ENCODE measurements at places on chromosomes 11 and 22. TPM values are rescaled to one million over a fixed set of nuclear protein-coding genes. Genes with fewer than 3 reads are reported as not detected.

- DNase-seq, result no peak
Observed at GRCh38 chr11:69312453-69313404, 18.8 kb downstream of the MYEOV start.

- DNase-seq, result no peak
Observed at GRCh38 chr11:105799728-105800462, 190.0 kb downstream of the GRIA4 start.

DNA sequence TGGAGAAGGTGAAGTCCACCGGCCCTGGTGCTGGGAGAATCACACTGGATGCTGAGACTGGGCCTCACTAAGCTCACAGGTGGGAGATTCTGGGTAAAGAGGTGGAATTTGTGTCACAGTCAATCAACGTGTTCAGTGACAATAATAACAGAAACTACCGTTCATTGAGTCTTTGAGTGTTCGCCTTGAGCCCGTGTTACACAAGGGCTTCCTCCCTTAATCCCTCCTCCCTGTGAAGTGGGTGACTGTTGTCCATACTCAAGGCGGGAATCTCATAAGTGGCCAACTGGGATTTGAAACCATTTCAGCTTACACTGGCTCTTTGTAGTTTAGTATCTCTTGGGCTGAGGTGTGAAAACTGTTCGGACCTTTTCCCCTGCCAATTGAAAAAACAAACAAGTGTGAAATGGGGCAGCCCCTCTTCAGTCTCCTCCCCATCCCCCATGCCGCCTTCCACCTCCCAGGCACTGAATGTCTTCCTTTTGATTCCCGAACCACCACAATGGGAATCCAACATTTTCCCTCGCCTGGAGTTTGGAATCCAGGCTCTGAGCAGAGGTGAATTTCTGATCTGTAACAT lies 502.4 kb downstream of the MIAT start:
- DNase-seq, result no peak

DNA sequence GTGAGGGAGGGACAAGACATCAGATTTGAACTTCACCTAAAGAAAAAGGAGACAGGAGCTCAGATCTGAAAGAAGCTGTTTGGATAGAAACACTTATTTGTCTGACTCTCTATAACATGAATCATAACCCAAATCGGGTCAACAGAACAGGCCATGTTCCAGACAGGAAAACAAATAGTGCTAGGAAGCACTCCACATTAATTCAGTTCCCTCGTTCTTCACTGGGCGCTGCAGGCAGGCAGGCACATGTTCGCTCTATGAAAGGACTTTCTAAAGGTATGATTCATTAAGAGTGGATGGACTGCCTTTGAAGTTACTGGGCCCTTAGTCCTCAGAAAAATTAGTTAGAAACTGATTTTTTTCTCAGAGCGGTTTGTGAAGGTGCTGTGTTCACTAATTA lies 137.5 kb upstream of the TRPC6 start:
- DNase-seq, result no peak

GRCh38 chr11:86370171-86370570 lies 4.5 kb upstream of the CCDC81 start:
- no peak for DNase-seq

DNA sequence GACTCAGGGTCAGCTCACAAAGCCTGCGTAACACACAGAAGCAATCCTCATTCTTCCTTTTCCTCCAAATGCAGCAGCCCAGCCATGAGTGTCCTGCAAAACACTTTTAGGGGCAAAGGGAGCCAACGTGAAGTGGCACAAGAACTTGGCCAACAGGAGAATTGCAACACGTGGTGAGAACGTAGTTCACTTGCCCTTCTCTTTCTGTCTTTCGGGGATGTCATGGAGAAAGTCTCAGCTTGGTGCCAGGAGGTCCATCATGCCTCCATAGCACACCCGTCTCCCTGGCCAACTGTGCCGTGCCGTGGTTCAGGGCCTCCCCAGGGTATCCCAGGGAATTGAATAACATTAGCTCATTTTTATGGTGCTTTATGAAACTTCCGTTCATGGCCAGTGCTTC lies 98.5 kb upstream of the ANO1 start:
- no peak for DNase-seq

DNA sequence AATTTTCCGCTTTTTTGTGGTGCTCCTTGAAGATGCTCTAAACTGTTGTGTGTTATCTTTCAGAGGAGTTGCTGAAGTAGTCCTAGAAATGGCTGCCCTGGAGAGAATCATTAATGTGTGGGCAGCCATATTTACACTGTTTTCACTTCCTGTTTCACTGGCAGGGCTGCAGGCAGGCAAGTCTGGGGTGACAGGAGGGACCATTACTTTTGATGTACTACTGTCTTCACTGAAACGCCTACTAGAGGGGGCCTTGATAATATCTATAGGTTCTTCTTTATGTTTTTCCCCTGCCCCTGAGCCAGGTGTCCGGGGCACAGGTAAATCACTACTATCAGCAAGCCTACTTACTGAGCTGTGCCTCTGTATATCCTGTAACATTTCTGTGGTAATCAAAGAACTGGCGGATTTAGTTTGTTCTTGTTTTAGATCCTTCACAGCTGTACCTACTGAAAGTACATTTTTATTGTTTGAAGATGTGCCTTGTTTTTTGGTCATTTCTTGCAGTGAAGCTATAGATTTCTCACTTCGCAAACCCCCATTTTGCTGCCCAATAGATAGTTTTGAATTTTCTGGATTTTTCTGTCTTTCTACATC lies 39.7 kb downstream of the ACAT1 start:
- DNase-seq, result no peak

GRCh38 chr11:1622086-1622485 lies at the start of gene KRTAP5-4:
Gene KRTAP5-4 (minus strand): TSS chr11:1622138. CDS start chr11:1622093, 45 bp downstream.
- DNase-seq, result no peak

DNA sequence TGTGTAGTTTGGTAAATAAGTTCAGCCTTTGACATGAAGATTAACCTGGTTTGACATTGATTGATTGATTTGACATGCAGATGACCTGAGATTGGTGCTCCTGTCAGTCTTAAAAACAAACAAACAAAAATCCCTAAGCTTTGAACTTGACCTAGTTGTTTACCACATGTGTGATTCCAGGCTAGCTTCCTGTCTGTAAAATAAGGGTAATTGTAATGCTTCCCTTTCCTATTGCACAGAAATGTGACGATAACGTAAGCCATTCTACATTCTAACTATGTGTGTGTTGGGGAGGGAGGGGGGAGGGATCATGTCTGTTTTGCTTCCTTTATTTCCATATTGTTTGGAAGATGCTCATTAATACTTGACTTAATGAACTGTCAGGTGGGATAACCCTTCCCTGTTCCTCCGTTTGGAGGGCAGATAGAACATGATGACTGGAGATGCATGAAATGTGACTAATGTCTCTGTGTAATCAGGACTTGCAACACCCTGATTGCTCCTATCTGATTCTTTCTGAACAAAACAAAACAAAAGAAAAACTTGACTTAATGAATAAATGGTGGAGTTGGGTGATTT lies 106.1 kb upstream of the CLMP start:
- no peak for DNase-seq

- DNase-seq, result no peak
Observed at GRCh38 chr11:116454951-116455350, 317.8 kb downstream of the BUD13 start.

GRCh38 chr11:47595029-47595428 lies 818 bp upstream of the C1QTNF4 start:
- DNase-seq, result no peak

- DNase-seq, result no peak
Observed at GRCh38 chr11:64339754-64340408, at the start of gene CCDC88B. Gene CCDC88B (plus strand): TSS chr11:64340204. CDS start chr11:64340267, 63 bp downstream.

DNA sequence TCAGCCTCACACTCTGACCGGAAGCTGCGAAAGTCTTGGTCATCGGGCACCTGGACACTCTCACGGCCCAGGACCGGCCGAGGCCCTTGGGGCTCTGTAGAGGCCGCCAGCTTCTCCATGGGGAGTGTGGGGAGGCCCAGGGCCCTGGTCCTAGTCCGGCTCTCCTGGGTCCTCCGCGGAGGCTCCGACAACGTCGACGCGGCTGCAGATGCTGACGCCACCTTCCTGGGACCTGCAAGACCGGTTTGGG lies 12.9 kb downstream of the STARD10 start:
- no peak for DNase-seq

DNA sequence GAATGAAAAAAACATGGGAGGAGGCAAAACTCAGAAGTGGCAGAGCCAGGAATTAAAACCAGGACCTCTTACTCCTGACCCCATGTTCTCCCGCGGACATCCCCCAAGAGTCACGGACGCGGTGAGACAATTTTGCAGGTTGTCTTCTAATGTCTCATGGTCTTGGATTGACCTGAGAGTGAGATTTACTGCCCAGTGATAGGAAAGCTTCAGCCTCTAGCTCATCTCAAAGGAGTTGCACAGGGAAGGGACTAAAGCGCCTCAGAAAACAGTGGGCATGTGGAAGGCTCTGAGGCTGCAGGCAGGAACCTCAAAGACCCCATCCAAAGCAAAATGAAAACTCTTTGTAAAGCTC lies 197.4 kb downstream of the ADAMTS15 start:
- no peak for DNase-seq

- DNase-seq, result no peak
Observed at GRCh38 chr22:31287818-31288495, 4.3 kb downstream of the PIK3IP1 start.

- DNase-seq, result no peak
Observed at GRCh38 chr11:30789270-30789669, 203.1 kb upstream of the MPPED2 start.

GRCh38 chr22:34845391-34845790 lies 220.6 kb upstream of the ISX start:
- no peak for DNase-seq

DNA sequence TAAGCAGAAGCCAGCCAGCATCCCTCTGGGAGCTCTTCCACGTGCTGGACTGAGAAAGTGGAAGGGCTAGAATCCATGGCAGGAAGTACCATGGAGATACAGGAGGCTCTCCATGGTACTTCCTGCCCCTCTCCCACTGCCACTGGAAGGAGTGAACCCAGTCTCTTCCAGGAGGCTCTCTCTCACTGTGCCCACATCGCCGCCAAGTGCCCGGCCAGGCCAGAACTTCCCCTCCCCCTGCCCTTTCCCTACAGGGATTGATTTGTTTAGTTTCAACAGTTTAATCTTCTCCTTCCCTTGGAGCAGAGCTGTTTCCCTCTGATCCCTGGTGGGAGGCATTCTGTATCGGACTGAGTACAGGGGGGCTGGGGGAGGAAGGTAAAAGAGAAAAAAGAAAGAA lies 133.6 kb downstream of the DSCAML1 start:
- no peak for DNase-seq

- no peak for DNase-seq
Observed at GRCh38 chr11:10487002-10487647, 32.1 kb downstream of the AMPD3 start.

DNA sequence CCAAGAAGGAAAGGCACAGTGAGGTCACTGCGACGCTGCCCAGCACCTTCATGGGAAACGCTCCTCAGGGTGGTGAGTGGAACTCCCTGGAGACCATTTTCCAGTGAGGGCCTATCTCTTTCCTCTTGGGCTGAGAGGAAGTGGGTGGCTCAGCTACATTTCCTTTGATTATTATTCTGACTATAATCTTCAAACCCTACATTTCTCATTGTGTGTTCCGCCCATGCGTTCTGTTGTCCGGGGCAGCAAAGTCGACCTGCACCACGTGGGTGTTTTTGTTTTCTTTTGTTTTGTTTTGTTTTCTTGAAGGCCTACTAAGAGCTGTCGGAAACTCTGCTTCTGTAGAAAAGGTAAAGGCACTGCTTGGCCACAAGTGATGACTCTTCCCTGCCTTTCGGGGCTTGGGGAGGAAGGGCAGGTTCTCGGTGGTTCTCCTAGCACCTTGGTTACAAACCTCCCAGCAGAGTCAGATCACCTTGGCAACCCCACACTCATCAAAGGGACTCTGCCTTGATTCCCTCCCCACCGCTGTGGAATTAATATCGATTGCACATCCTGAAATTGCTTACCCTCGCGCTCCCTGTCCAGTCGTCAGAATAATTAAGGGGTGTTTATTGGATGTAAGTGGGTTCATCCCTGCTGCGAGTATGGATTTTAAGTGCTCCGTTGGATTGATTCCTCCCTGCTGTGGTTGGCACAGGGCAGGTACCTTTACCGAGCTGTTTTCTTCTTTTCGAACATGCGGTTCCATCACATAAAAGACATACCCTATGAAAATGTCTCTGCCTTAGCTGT lies 7.3 kb downstream of the PARVB start:
- no peak for DNase-seq

DNA sequence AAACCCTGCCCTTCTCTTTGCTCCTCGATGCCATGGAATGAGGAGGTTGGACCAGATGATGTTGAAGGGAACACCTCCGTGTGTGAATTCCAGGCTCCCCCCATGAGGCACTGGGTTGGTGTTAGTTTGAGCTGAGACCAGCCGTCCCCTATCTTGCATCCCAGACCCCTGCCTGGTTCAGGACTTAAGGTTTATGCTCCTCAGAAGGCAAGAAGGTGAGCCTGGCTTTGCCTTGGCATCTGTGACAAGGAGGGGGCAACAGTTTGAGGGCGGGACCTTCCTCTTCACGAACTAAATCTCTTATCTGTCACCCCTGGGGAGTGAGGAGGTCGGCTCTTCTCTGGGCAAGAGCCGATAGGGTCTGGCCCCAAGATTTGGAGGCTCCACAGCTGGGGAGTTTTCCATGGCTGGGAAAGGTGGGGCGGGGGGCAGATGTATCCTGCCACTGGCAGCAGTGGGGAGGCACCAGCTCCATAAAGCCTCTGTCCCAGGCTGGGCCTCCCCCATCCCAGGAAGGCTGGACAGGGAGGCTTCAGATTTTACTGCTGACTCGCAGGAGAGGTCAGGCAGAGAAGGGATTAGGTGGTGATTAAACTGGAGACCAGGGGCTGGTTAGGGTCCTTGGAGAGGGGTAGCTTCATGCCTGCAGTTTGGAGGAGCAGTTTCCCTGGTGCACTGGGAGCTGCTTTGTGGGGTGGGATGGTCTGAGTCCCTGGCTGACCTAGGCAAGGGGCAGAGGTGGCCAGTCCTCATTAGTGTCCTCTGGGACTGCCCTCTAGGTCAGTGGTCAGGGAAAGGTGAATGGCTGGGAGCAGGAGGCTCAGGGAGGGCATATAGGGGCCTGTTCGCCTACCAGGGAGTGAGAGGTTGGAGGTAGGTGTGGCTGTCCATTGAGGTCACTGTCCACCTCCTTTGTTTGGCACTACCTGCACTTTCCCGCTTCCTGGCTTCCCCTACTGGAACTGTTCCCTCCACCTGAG lies 1.1 kb downstream of the SEC14L2 start:
- no peak for DNase-seq

The SERPINH1 gene
- total RNA-seq, result 35.0 TPM

The LTBP3 gene
- total RNA-seq, result 2.5 TPM

The HEPHL1 gene
- total RNA-seq, result not detected

The PLAAT4 gene
- total RNA-seq, result not detected

The OR10W1 gene
- not detected for total RNA-seq

The SYT7 gene
- 93.6 TPM for total RNA-seq

The PLAAT2 gene
- not detected for total RNA-seq

The ANGPTL5 gene
- total RNA-seq, result not detected

The SCN2B gene
- total RNA-seq, result 0.39 TPM

The MYH9 gene
- total RNA-seq, result 122 TPM

The C11orf87 gene
- total RNA-seq, result 0.27 TPM

The KIF18A gene
- 2.6 TPM for total RNA-seq

The MS4A15 gene
- not detected for total RNA-seq

The CHRDL2 gene
- total RNA-seq, result not detected

The KIRREL3 gene
- total RNA-seq, result 25.3 TPM

The LRRC74B gene
- total RNA-seq, result not detected

The LRRC32 gene
- total RNA-seq, result 0.39 TPM

The PGM2L1 gene
- 97.2 TPM for total RNA-seq

Data from glutamatergic neuron (in vitro differentiated cells).